ENCODE measurements at places on chromosomes 11 and 22.

GRCh38 chr11:35337136-35337913, 82.0 kb downstream of the SLC1A2 start:
- no peak for DNase-seq
- no peaks in the 10 kb centered on the region for H3K27me3 ChIP-seq
- no peak overlapping the region for H3K27ac ChIP-seq

GRCh38 chr11:114890038-114890437, 211.7 kb downstream of the NXPE2 start:
- no peak overlapping the region for H3K27ac ChIP-seq
- no peaks in the 10 kb centered on the region for H3K27me3 ChIP-seq

DNA sequence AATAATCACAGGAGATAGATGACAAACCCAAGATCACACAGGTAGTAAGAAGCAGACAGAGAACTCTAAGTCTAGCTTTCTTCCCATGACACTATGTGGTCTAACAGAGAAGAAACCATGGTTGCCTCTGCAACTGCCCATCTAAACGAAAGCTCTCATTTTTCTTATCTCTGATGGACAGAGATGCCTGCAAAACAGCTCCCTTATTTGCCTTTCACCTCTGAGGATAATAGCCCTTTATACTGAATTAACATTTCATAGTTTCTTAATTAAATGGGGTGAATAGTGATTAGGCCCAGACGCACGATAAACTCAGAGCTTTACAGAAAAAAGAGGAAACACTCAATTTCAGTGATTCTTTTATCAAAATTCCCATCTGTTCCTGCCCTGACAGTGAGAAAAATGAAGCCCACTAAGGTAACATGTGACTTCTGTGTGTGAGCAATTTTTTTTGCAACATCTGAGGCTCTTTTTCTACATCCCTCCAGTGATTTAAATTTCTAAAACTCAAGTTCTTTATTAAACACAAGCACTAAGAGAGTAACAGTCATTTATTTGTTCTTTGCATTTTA, 24.6 kb downstream of the OR2AG2 start:
- H3K27me3 ChIP-seq = no peaks in the 10 kb centered on the region
- H3K4me3 ChIP-seq = no peak overlapping the region
- H3K4me1 ChIP-seq = no peaks in the 10 kb centered on the region
- H3K27ac ChIP-seq = peak overlapping the region; percentile 88
- H3K36me3 ChIP-seq = no peaks in the 10 kb centered on the region
- DNase-seq = no peak

- H3K4me1 ChIP-seq = no peaks in the 10 kb centered on the region
- H3K4me3 ChIP-seq = no peak overlapping the region
- no peak overlapping the region for H3K27ac ChIP-seq
- no peak for DNase-seq
- H3K27me3 ChIP-seq = no peaks in the 10 kb centered on the region
These were observed 42.0 kb downstream of the OR4D9 start for GRCh38 chr11:59553323-59553722.

DNA sequence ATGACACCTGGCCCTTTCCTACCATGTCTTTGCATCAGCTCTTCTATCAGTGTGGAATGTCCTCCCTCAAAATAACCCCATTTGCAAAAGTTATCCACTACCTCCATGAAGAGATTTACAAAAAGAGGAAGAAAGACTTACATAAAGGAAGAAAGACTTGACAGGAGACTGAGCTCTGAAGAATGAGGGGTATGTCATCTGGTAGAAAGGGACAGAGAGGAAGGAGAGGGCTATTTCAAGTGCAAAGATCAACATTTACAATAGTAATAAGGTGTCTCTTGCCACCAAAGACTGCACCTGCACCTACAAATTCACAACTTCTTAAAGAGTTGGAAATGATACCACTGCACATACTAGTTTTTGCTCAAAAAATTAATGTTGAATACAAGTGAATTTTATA, 18.2 kb downstream of the PAK1 start:
- no peak overlapping the region for H3K4me3 ChIP-seq
- no peak for DNase-seq
- H3K36me3 ChIP-seq = no peaks in the 10 kb centered on the region

DNA sequence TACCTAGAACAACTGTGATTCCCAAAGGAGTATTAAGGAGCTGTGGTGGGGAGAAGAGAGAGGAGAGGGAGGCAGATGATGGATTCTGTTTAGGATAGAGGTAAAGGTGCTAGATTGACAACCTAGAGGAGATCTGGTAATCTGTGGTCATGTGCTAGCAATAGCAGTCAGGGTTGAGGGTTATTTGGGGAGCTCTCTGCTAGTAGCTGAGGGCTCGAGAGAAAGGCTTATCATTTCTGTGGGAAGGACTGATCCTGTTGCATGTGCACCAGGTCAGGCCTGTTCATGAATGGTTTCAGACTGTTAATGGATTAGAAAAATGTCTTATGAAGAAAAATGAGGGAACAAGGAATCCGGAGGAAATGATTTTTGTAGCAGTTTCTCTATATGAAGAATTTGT, 63.2 kb downstream of the MTMR3 start:
- no peaks in the 10 kb centered on the region for H3K36me3 ChIP-seq
- no peaks in the 10 kb centered on the region for H3K27me3 ChIP-seq
- H3K27ac ChIP-seq = no peak overlapping the region
- no peaks in the 10 kb centered on the region for H3K4me1 ChIP-seq
- no peak overlapping the region for H3K4me3 ChIP-seq

All from kidney (tissue), 22 donors.